ENCODE measurements at places on chromosomes 5 and 9. TPM values are rescaled to one million over a fixed set of nuclear protein-coding genes. Genes with fewer than 3 reads are reported as not detected.

Gene GFPT2
- 7.4 TPM for polyA plus RNA-seq

Gene F2RL2
- polyA plus RNA-seq: not detected

Gene ALDH7A1
- polyA plus RNA-seq: 26.4 TPM

Gene SLC25A2
- polyA plus RNA-seq: not detected

Gene CCNO
- polyA plus RNA-seq: 0.16 TPM

Gene COL27A1
- 0.25 TPM for polyA plus RNA-seq

Gene FRMD3
- polyA plus RNA-seq: 11.1 TPM

Gene IL5
- polyA plus RNA-seq: not detected

Gene FCN1
- polyA plus RNA-seq: not detected

Gene PDLIM4
- not detected for polyA plus RNA-seq

Gene PDE6A
- not detected for polyA plus RNA-seq

Gene C5orf34
- 12.7 TPM for polyA plus RNA-seq

Gene FIBCD1
- 1.6 TPM for polyA plus RNA-seq

Gene INSL6
- polyA plus RNA-seq: not detected

Gene PTTG1
- 42.6 TPM for polyA plus RNA-seq

Gene ANKRD34B
- 0.08 TPM for polyA plus RNA-seq

Gene LPAR1
- 0.32 TPM for polyA plus RNA-seq

Data from neural cell (in vitro differentiated cells).